ENCODE measurements at places on chromosomes 2 and 18. TPM values are rescaled to one million over a fixed set of nuclear protein-coding genes. Genes with fewer than 3 reads are reported as not detected.

DNA sequence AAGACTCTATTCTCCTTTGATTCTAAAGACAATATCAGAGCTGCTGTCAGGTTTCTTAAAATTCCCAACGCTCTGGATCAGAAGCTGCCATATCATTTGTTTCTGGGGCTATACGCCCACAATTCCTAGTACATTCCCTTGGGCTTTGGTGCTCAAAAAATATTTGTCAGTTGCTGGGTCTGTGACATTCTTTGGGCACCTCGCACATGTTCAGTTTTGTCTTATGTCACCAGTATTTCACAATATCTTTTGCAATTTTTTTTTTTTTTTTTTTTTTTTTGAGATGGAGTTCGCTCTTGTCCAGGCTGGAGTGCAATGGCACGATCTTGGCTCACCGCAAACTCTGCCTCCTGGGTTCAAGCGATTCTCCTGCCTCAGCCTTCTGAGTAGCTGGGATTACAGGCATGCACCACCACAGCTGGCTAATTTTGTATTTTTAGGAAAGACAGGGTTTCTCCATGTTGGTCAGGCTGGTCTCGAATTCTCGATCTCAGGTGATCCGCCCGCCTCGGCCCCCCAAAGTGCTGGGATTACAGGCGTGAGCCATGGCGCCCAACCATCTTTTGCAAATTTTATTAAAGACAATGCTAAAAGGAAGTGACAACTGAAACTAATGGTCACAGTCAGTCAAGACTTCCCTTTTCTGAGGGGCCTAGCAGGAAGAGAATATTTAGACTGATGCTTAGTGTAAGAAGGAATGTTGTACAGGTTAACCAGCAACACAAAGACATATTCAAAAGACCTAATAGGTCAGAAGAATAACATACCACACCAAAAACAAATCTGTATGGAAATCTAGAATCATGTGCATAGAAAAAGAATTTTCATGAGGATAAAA, 6.8 kb downstream of the ZNF397 start:
- DNase-seq = no peak

GRCh38 chr2:215705771-215706361, 270.0 kb upstream of the FN1 start:
- no peak for DNase-seq

GRCh38 chr2:147610496-147611040, 234.3 kb upstream of the ACVR2A start:
- DNase-seq = no peak

DNA sequence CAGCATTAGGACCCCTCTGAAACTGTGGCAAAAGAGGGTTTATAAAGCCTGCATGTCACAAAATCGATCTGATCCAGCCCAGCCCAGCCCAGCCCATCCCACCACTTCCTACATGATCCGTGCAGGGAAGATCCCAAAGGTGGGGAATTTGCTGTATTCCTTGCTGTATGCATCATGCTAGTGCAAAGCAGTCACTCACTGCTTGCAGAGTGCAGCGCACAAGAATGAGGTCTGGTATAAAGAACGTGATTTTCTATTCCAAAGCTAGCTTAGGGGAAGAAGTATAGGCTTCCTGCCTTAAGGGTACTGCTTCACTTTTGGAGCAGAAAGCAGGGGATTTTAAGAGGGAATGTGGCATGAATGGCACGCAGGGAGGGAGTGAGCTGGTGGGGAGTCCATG, 18.9 kb upstream of the SERPINB11 start:
- no peak for DNase-seq

- DNase-seq = no peak
Observed at GRCh38 chr2:58032016-58032763, 14.4 kb upstream of the VRK2 start.

Gene MYO3B
- total RNA-seq = 0.05 TPM

Gene PIAS2
- 17.2 TPM for total RNA-seq

Gene AOX1
- 9.9 TPM for total RNA-seq

Measured in liver (tissue), 10 donors.